ENCODE measurements at places on chromosomes 2 and 18.

DNA sequence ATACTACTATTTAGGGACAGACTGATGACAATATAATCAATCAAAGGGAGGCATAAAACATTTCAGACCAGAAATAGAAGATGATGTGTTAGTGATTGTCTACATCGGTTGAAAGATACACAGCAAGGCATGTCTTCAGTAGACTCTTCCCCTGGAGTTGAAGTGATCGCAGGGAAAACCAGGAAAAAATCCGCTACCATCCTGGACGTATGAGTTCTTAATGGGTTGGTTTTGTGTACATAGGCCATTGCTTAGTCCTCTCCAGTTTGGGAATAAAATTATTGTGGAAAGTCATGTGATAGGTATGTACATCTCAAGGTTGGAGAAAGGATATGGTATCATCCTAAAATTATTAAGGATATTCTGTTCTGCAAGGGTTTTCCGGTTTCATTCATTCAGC lies 4.3 kb downstream of the APCDD1 start:
- DNase-seq: no peak

DNA sequence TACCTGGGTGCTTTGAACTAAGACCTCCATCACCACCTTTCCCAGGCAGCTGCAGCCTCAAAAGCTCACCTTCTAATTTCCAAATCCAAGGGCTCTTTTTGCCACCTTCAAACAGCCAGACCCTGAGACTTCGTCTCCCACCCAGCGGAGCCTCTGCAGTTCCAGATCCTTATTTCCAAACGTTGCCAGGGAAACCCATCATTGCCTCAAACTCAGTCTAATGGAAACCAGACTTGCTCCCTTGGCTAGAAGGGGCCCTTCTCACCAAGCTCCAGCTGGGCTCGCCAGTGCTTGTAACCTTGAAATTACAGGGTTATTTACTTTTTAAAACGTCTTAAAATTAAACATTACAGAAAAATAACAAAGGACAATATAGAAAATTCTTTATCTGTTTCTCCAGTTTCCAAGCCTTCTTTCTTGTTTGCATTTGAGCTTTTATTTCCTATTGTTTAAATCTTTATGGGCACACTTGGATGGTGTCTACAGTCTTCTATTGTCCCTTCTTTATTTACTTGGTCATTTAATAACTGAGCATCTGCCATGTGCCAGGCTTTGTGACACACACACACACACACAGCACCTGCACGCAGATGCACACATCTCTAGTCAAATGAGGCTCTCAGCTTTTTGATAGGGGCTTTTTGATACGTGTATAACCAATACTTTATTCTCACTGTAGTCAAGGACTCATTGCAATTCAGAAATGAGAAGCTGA lies 36.1 kb downstream of the TRPM8 start:
- DNase-seq: no peak

DNA sequence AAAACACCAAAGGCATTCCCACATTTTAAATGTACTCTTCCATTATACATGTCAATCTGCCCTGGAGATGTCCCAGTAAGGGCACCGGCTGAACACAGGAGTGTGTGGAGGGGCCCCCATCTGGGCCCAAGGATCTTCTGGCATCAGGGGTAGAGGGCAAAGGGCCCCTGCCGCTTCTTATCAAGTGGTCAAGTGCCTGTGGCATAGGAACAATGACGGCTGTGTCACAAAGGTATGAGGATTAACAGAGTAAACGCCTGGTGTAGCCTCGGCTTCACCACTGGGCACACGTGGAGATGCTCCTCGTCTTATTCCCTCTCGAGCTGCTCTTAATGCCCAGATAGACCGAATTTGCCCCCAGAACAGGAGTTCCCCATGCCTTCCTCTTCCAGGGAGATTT lies 169.7 kb upstream of the GLI2 start:
- DNase-seq: no peak

- DNase-seq: no peak
These were observed 70.1 kb upstream of the CXCR4 start for GRCh38 chr2:136188086-136188485.

DNA sequence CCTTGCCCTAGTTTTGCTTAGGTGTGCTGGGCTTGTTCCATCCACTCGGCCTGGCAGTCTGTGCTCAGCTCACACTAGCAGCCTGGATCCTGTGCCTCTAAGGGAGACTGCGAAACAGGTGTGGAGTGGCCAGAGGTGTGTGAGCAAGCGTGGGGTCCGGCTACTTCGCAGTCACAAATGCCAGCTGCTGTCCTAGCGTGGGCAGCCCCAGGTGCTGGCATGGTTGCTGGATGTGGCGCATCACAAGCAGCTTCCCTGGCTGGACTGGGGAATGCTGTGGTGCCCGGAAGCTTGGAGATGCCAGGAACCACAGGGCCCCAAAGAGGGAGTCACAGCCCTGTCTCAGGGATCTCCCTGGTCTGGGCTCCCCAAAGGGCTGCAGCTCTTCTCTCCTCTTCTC lies 119.0 kb upstream of the TMEFF2 start:
- DNase-seq: no peak

DNA sequence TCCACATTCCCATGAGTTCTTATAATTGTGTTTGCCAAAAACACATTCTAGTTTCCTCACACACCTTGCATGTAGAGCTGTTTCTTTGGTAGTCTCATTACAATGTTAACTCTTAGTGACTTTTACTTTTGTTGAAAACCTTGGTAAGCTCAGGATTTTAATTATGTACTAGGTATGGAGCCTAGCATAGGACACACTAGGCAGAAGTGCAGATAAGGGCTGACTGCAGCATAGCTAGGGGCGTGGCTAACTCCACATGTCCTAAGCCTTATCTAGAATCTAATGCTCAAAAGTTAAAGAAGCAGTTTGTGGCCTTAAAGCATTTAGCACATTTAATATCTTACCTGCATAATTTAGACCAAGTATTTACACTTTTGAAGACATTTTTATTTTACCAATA lies 153.7 kb upstream of the FBXO11 start:
- no peak for DNase-seq

GRCh38 chr2:232929303-232930058 lies 59.4 kb downstream of the SNORC start:
- DNase-seq: no peak

- DNase-seq: no peak
These were observed 166.2 kb downstream of the TCF4 start for GRCh38 chr18:55421615-55422419.

DNA sequence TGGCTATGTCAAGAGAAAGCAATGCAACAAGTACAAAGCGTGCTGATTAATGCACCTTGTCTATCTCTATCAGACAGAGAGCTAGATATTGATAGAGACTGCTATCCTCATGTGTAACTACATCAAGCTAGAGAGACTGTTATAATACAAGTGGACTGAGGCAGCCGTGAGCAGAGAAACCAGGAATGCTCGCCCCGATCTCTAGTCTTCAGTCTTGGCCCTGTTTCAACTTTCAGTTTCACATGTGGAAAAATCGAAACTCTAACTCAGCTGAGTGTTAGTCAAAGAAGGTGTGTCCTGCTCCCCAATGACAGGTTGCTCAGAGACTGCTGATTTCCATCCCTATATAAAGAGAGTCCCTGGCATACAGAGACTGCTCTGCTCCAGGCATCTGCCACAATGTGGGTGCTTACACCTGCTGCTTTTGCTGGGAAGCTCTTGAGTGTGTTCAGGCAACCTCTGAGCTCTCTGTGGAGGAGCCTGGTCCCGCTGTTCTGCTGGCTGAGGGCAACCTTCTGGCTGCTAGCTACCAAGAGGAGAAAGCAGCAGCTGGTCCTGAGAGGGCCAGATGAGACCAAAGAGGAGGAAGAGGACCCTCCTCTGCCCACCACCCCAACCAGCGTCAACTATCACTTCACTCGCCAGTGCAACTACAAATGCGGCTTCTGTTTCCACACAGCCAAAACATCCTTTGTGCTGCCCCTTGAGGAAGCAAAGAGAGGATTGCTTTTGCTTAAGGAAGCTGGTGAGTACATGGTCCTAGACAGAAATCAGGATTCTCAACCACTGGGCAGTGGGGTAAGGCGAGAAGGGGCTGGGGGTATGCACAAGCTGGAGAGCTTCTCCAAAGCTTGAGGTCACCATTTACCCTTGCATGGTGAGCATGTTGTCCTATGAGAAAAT lies at the start of gene RSAD2:
TSS of gene RSAD2 (plus strand) at position 376 of the 903 bp plus-strand sequence. CDS start at position 400, 24 bp downstream.
- no peak for DNase-seq

- DNase-seq: no peak
These were observed 64.4 kb downstream of the COL5A2 start for GRCh38 chr2:189115126-189115525.

- no peak for DNase-seq
These were observed 15.2 kb downstream of the SMAD2 start for GRCh38 chr18:47915229-47915628.
